ENCODE measurements at places on chromosomes 3 and 15. TPM values are rescaled to one million over a fixed set of nuclear protein-coding genes. Genes with fewer than 3 reads are reported as not detected.

Gene C3orf85
- total RNA-seq, result not detected

Gene PCOLCE2
- not detected for total RNA-seq

Gene GPR15
- total RNA-seq, result 31.0 TPM

Gene MESD
- total RNA-seq, result 34.0 TPM

Gene SYNPR
- total RNA-seq, result not detected

Gene DAZL
- total RNA-seq, result not detected

Gene HYAL3
- 9.2 TPM for total RNA-seq

Gene FAM81A
- 0.57 TPM for total RNA-seq

Gene IL17RB
- total RNA-seq, result 2.9 TPM

Gene SERPINI2
- not detected for total RNA-seq

Gene CALML4
- 11.2 TPM for total RNA-seq

Gene ASB14
- total RNA-seq, result not detected

Gene ILDR1
- not detected for total RNA-seq

Gene GOLGA8J
- 0.65 TPM for total RNA-seq

Gene MST1
- 8.4 TPM for total RNA-seq

Gene KBTBD13
- not detected for total RNA-seq

Gene MRPS22
- total RNA-seq, result 41.8 TPM

Gene SLC15A2
- 2.2 TPM for total RNA-seq

Gene DLL4
- not detected for total RNA-seq

Gene ARIH2
- total RNA-seq, result 91.0 TPM

Gene KY
- total RNA-seq, result not detected

Gene GRAMD2A
- not detected for total RNA-seq

Gene UBA3
- 81.1 TPM for total RNA-seq

Gene ANKRD63
- total RNA-seq, result not detected

Gene ZNF660
- not detected for total RNA-seq

Gene GP9
- not detected for total RNA-seq

Gene KBTBD8
- total RNA-seq, result 8.3 TPM

Gene GHSR
- not detected for total RNA-seq

Gene PLCH1
- total RNA-seq, result 0.37 TPM

Gene GATM
- total RNA-seq, result 2.0 TPM

Gene PLSCR5
- total RNA-seq, result not detected

Gene SETD2
- 48.3 TPM for total RNA-seq

Gene STRA6
- not detected for total RNA-seq

Gene ARHGEF26
- total RNA-seq, result 0.06 TPM

Gene SCAANT1
- total RNA-seq, result not detected

Gene MRPL47
- 32.5 TPM for total RNA-seq

Gene CRBN
- total RNA-seq, result 69.7 TPM

Gene RARB
- not detected for total RNA-seq

Gene LAMB2
- not detected for total RNA-seq

Gene PXK
- total RNA-seq, result 30.3 TPM

Gene ZKSCAN7
- total RNA-seq, result 0.56 TPM

Gene MELTF
- 4.8 TPM for total RNA-seq

Gene VILL
- 23.0 TPM for total RNA-seq

Gene RPL39L
- 18.4 TPM for total RNA-seq
